A549 treated with CORT108297 at 1 μM for 4 hours (cell line): ENCODE measurements at places on chromosomes 6 and 20. TPM values are rescaled to one million over a fixed set of nuclear protein-coding genes. Genes with fewer than 3 reads are reported as not detected.

Gene GTF3C6
- total RNA-seq: 74.3 to 89.5 TPM (median 84.6 TPM) in 5 replicates

Gene COL9A3
- total RNA-seq: 0.37 to 0.84 TPM (median 0.55 TPM) in 5 replicates

Gene ACSS2
- 7.8 to 9.8 TPM (median 8.8 TPM) in 5 replicates for total RNA-seq

Gene CARMIL1
- 7.1 to 9.4 TPM (median 7.7 TPM) in 5 replicates for total RNA-seq

Gene SCGN
- total RNA-seq: 0.14 to 0.34 TPM (median 0.21 TPM) in 5 replicates

Gene GLP1R
- total RNA-seq: not detected in 5 replicates

Gene OARD1
- total RNA-seq: 19.3 to 24.1 TPM (median 20.1 TPM) in 5 replicates

Gene SNPH
- total RNA-seq: 3.7 to 5.6 TPM (median 4.9 TPM) in 5 replicates

Gene OR12D3
- total RNA-seq: not detected in 5 replicates

Gene PEDS1
- 41.2 to 58.1 TPM (median 53.9 TPM) in 5 replicates for total RNA-seq

Gene MMP24
- 16.9 to 23.3 TPM (median 20.2 TPM) in 5 replicates for total RNA-seq

Gene CTSZ
- total RNA-seq: 145 to 191 TPM (median 186 TPM) in 5 replicates

Gene IMPG1
- total RNA-seq: not detected in 5 replicates

Gene ATRN
- total RNA-seq: 19.3 to 28.2 TPM (median 25.5 TPM) in 5 replicates

Gene C6orf15
- total RNA-seq: not detected in 5 replicates

Gene LTB
- 0.22 to 0.38 TPM (median 0.33 TPM) in 5 replicates for total RNA-seq

Gene LAMA4
- total RNA-seq: 1.5 to 2.0 TPM (median 1.7 TPM) in 5 replicates

Gene MEI4
- total RNA-seq: not detected in 5 replicates

Gene TCP1
- 218 to 255 TPM (median 232 TPM) in 5 replicates for total RNA-seq

Gene BPIFB1
- total RNA-seq: 0.07 to 0.22 TPM (median 0.14 TPM) in 3 of 5 replicates, not detected in the others

Gene ID1
- 254 to 431 TPM (median 298 TPM) in 5 replicates for total RNA-seq

Gene TUBB2B
- 13.0 to 14.6 TPM (median 13.4 TPM) in 5 replicates for total RNA-seq

Gene BIRC7
- total RNA-seq: 2.0 to 4.7 TPM (median 3.2 TPM) in 5 replicates

Gene OTOR
- total RNA-seq: not detected in 5 replicates

Gene LY6G5C
- total RNA-seq: 1.1 to 2.0 TPM (median 1.6 TPM) in 5 replicates

Gene KCNQ5
- total RNA-seq: 1.2 to 2.1 TPM (median 1.8 TPM) in 5 replicates

Gene LY6G6D
- not detected in 5 replicates for total RNA-seq

Gene EYS
- 0.01 to 0.19 TPM (median 0.13 TPM) in 4 of 5 replicates, not detected in the other for total RNA-seq

Gene ACTL10
- 0.05 TPM in 1 of 5 replicates, not detected in the others for total RNA-seq

Gene CNR1
- total RNA-seq: 0.39 to 1.1 TPM (median 0.57 TPM) in 5 replicates

Gene TCP11
- not detected in 5 replicates for total RNA-seq

Gene EDN3
- 0.52 to 0.96 TPM (median 0.72 TPM) in 5 replicates for total RNA-seq

Gene RPRD1B
- total RNA-seq: 23.3 to 26.4 TPM (median 24.8 TPM) in 5 replicates

Gene TMEM181
- 12.7 to 15.8 TPM (median 15.5 TPM) in 5 replicates for total RNA-seq

Gene SYTL3
- total RNA-seq: 0.98 to 1.4 TPM (median 1.1 TPM) in 5 replicates

Gene TRERF1
- 5.9 to 8.4 TPM (median 7.7 TPM) in 5 replicates for total RNA-seq

Gene BTNL2
- total RNA-seq: not detected in 5 replicates

Gene CEP57L1
- 7.4 to 9.1 TPM (median 8.6 TPM) in 5 replicates for total RNA-seq
